Fibroblast of skin of left quadriceps (primary cell): ENCODE measurements at places on chromosomes 5 and 9.

DNA sequence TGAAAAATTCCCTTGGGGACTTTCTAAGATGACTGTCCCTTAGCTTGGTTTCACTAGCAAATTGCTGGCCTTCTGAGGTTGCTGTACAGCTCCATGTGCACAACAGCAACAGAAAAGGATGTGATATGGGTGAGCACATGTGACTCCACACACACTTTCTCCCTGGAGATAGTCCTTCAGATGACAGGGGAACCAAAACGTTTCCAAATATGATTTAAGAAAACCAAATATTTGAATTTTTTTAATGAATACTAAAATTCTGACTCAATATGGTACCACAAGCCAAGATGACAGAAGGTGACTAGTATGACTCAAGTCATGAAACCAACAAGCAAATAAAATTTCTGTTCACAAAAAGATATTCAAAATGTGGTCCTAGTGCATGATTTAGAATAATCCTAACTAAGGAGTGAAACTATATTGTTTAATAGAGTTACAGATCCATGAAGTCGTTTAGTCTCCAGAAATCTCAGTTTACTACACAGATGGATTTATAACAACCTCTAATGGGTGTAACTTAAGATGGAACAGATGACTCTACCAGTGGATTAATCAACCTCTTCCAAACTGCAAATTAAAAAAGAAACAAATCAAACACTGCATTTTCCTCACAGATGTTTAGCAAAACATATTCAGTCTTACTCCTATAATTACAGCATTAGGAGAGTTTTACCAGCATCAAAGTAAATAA is 144.8 kb upstream of the PIK3R1 start:
- DNase-seq = no peak

GRCh38 chr5:1514027-1514818 is 9.5 kb downstream of the LPCAT1 start:
- DNase-seq = no peak

DNA sequence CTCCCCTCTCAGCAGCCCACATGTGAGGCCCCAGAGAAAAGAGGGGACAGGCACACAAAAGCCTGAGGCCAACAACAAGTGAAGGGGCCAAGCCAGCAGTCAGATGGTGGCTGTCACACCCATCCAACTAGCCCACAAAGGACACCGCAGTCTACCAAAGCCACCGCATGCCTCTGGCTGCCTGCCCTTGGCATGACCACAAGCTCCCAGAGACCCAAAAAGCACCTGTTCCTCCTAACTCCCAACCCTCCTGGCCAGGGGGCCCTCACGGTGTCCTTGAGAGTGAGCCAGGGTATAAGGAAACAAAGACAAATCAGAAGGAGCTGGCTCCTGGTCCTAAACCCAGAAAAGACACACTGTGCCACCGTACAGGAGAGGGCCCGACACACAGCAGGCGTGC is 77.8 kb upstream of the LRRTM2 start:
- DNase-seq = no peak

GRCh38 chr5:17238521-17239041 is 21.1 kb downstream of the BASP1 start:
- peak; percentile 82 for DNase-seq

DNA sequence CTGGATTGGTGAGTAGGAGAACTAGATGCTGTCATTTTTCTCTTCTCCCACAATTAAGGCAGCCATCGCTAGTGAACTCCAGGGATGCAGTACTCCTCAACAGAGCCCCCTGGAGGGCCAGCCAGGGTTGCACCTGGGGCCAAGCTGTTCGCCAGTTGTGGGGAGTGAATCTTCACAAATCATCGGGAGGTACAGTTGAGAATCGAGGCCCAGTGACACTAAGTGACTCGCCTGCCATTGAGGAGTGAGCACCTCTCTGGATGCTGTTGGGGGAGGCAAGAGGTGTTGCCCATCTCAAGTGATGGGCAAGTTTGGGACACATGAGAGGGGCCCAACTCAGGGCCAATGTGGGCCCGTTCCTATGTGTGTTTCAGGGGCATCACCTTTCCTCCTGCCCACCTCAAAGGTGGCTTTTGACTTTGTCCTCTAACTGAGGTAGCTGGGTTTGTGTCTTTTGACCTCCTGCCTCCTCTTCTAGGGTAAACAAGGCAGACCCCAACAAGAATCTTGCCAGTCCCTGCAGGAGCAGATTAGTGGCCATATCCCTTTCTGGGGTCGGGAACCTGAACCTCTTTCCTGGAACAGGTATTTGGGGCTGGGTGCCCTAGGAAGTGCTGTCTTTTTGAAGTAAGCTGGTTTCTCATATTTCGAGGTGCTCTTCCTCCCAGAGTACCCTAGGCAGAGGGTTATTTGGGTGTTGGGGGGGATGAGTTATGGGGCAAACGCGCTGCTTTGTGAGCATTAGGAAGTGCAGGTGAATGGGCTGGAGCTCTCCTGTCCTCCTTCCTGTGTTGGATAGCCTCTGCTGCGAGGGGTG is 181.2 kb downstream of the MACROH2A1 start:
- DNase-seq = no peak

- peak; percentile 3 for DNase-seq
Measured at GRCh38 chr9:123472862-123473614, 117.0 kb downstream of the CRB2 start.

- DNase-seq = no peak
Measured at GRCh38 chr5:77942578-77943239, 166.6 kb upstream of the TBCA start.

- DNase-seq = no peak
Measured at GRCh38 chr5:120628156-120628555, 164.1 kb downstream of the PRR16 start.

GRCh38 chr9:120966013-120966369 is 39.4 kb upstream of the TRAF1 start:
- no peak for DNase-seq

DNA sequence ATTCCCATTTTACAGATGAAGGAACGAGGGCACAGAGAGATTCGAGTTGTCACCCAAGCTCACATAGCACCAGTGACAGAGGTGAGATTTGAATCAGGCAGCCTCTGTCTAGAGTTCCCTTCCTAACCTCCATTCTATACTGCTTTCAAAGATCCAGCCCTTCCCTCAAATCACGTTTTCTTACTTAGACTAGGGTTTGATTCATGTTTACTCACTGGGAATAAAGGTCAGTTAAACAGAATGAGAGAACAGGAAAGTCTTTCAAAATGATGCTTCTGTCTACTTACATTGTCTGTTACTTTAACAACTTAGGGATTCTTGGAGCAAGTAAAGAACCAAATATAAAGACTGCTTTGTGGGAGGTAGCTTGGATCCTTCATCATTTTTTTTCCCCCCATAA is 40.0 kb downstream of the ZFAND5 start:
- no peak for DNase-seq

DNA sequence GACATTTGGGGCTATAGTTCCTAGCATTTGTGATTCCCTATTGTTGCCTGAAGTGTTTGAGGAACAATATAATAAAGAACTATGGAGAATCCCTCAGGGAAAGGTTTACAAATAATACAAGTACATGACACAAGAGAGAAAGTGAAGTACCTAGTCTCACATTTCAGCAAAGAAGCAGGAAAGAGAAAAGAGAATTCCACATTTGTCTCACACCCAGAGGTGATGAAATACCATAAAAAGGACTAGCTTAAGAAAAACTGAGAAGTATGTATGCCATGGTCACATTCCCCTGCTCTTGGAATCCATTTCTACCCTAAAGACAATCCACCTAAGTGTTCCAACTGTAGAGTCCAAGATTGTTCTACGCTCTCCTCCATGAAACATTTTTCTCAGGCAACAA is 79.0 kb upstream of the TARS1 start:
- DNase-seq = peak; percentile 23

DNA sequence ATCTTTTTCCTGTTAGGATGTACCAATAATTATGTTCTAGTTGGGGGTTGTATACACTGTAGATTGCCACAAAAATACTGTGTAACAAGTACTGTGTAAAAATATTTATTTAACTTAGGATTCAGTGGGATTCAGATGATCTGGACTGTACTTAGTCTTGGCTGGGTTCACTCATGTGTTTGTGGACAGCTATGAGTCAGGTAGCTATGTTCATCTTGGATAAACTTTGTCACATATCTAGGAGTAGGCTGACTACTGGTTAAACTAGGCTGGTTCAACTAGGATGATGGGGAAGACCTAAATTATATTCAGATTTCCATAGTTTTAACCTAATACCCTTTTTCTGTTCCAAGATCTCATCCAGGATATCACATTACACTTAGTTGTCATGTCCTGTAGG is 32.1 kb upstream of the TNFSF15 start:
- DNase-seq = no peak

GRCh38 chr5:177366528-177367322 is 9.0 kb downstream of the RGS14 start:
- peak; percentile 71 for DNase-seq

GRCh38 chr9:117278471-117279035 is 136.3 kb downstream of the ASTN2 start:
- no peak for DNase-seq

- DNase-seq = no peak
Measured at GRCh38 chr9:116260531-116260930, 106.9 kb downstream of the PAPPA start.

DNA sequence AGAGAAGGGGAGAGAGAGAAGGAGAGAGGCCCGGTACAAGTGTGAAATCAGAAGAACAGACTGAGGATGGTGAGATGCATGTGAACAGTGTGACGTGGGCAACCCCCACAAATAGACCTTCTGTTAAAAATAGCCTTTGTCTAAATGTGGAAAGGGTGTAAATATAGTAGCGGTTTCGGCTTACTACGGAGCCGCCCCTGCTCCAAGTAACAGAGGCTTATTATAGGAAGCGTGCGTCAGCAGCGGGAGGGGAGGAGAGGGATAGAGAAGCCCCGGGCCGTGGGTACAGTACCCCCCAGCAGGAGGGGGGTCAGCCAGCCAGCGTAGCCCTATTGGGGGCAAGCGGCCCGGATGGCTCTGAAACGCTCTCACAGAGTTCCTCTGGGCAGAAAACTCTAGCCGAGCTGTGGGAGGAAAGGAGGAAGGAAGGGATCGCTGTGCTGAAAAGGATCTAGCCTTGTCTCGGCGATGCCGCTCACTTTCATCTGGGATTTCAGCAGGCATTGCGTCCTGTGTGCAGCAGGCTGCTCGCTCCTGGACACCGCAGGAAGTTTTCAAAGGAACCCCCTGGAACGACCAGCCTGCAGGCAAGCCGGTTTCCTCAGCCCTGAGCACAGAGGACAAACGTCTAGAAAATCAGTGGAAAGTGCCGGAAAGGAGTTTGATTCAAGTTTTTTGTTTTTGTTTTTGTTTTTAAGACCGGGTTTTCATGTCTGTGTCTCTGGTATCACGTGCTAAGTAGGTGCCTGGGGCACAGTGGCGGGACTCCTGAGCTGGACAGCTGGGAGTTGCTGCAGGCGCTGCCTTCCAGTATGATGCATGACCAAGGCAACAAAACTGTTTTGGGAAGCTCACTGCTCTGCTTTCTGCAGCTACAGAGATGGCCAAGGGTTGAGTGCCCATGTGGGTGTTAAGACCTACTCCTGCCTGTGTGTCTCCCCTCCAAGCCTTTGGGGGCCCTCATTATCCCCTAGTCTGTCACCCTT is 146.6 kb downstream of the SEC61B start:
- DNase-seq = peak; percentile 69

DNA sequence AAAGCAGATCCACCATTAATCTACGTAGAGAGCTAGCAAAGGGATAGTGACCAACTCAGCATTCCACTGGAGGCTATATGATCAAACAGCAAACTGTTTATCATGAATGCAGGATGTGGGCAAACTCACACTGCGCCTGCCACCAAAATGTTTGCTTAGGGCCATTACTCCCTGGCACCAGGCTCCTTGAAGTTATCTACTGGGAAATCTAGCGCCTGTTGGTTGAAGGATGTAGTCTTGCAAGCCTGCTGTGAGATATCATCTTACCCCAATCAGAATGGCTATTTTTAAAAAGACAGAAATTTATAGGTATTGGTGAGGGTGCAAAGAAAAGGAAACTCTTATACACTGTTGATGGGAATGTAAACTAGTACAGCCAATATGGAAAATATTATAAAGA is 332.5 kb upstream of the RPS23 start:
- no peak for DNase-seq

- DNase-seq = no peak
Measured at GRCh38 chr5:98187945-98188344, 585.5 kb upstream of the RGMB start.

DNA sequence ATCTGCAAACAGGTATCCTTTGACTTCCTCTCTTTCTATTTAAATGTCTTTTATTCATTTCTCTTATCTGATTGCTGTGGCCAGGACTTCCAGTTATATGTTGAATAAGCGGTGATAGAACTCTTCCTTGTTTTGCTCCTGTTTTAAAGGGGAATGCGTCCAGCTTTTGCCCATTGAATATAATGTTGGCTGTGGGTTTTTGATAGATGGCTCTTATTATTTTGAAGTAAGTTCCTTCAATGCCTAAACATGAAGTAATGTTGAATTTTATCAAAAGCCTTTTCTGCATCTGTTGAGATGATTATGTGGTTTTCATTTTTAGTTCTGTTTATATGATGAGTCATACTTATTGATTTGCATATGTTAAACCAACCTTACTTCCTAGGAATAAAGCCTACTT is 300.5 kb upstream of the CTNND2 start:
- DNase-seq = no peak

DNA sequence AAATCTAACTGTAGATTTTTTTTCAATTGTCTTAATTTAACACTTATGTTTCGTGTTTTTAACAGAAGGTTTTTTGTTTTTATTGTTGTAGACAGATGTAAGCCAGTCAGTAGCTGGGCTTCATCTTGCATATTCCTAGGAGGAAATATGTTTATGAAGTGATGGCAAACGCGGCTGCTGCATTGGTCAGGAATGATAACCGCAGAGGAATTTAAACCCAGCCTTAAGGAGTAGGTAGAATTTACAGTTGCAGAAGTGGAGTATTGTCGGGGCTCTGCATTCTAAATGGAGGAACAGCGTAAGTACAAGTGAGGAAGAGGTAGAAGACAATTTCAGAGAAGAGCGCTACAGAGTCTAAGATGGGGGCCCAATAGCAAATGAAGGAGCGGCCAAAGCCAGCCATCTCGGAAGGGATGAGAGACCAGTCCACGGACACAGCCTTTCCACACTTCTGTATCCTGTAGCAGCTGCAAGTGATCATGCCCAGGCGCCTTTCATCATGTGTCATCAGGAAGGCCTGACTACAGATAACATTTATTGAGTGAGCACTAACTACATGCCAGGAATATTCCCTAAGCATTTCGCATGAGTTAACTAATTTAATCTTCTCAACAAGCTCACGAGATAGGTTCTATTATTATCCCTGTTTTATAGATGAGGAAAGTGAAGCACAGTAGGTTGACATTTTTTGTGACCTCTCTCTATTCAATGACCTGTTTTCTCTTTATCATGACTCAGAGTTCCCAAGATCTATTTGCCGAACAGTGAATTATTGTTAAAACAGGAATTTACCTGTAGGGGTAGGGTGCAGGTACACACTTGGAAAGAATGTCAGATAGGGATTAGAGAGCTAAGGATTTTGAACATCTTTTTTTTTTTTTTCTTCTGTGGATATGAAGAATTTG is 38.1 kb downstream of the CMYA5 start:
- DNase-seq = peak; percentile 39
